Right forelimb (tissue), 1 donor: ENCODE measurements at places on chromosomes 4 and X.

DNA sequence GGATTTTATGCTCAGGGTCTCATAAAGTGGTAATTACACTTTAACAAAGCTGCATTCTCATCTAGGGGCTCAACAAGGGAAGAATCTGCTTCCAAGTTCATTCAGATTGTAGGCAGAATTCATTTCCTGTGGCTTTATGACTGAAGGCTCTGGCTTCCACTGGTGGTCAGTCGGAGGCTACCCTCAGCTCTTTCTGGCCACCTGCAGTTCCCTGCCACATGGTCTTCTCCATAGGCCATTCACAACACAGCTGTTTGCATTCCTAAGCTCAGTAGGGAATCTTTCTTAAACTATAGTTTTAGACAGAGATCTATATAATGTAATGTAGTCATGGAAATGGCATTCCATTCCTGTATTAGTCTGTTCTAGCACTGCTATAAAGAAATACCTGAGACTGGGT lies 973.0 kb upstream of the SLIT2 start:
- DNase-seq: no peak

GRCh38 chrX:66402165-66402564 lies 236.7 kb downstream of the EDA2R start:
- DNase-seq: no peak

- no peak for DNase-seq
Measured at GRCh38 chrX:93594780-93595179, 78.6 kb downstream of the NAP1L3 start.

- no peak for DNase-seq
Measured at GRCh38 chrX:125786316-125786715, 379.8 kb downstream of the DCAF12L2 start.

GRCh38 chr4:16125571-16126445 lies 42.0 kb upstream of the PROM1 start:
- no peak for DNase-seq

DNA sequence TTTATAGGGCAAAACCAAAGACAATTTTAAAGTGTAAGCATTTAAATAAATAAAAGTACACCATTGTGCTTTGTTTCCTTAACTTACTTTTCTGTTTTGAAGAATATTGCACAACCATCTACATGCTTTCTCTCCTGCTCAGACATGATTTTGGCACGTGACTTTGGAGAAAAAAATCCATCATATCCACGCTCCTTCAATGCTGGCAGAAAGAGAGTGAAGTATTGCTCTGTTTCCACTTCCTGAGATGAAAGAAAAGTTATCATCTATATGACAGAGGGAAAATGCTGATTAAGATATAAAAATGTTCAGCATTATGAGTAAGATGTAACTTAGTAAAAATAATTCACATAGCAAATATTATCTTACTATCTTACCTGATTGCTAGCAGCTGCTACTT lies 77.1 kb downstream of the CNOT6L start:
- DNase-seq: no peak
